ENCODE measurements at places on chromosomes 13 and 19. TPM values are rescaled to one million over a fixed set of nuclear protein-coding genes. Genes with fewer than 3 reads are reported as not detected.

- DNase-seq: no peak
- peaks cover 9% of the 10 kb centered on the region for H3K36me3 ChIP-seq
- no peak overlapping the region for H3K4me3 ChIP-seq
Observed at GRCh38 chr13:21541980-21542379, 62.0 kb downstream of the MICU2 start.

GRCh38 chr19:35786299-35787160, 11.2 kb downstream of the ARHGAP33 start:
- H3K27me3 ChIP-seq: peaks cover 13% of the 10 kb centered on the region
- no peak overlapping the region for H3K27ac ChIP-seq
- no peak for DNase-seq
- peaks cover 7% of the 10 kb centered on the region for H3K36me3 ChIP-seq
- no peak overlapping the region for H3K4me3 ChIP-seq

- H3K4me3 ChIP-seq: no peak overlapping the region
- H3K4me1 ChIP-seq: no peaks in the 10 kb centered on the region
- H3K36me3 ChIP-seq: no peaks in the 10 kb centered on the region
- peaks cover 2% of the 10 kb centered on the region for H3K27me3 ChIP-seq
- no peak for DNase-seq
- H3K27ac ChIP-seq: no peak overlapping the region
Observed at GRCh38 chr13:71359641-71360040, 507.4 kb downstream of the DACH1 start.

GRCh38 chr13:105660561-105660960, 874.9 kb downstream of the EFNB2 start:
- H3K36me3 ChIP-seq: no peaks in the 10 kb centered on the region
- no peaks in the 10 kb centered on the region for H3K4me1 ChIP-seq
- no peak overlapping the region for H3K4me3 ChIP-seq
- H3K27me3 ChIP-seq: no peaks in the 10 kb centered on the region
- DNase-seq: no peak
- no peak overlapping the region for H3K27ac ChIP-seq

F10 gene
- total RNA-seq: 0.23 TPM

SOX1 gene
- total RNA-seq: 1.7 TPM

IGFL3 gene
- not detected for total RNA-seq

GRCh38 chr19:49609499-49610092, 18.6 kb downstream of the PRR12 start:
- H3K4me3 ChIP-seq: no peak overlapping the region
- H3K27ac ChIP-seq: no peak overlapping the region
- DNase-seq: no peak
- H3K4me1 ChIP-seq: no peaks in the 10 kb centered on the region
- peaks cover 12% of the 10 kb centered on the region for H3K36me3 ChIP-seq
- H3K27me3 ChIP-seq: peaks cover 2% of the 10 kb centered on the region

- no peaks in the 10 kb centered on the region for H3K4me1 ChIP-seq
- no peaks in the 10 kb centered on the region for H3K36me3 ChIP-seq
- no peak for DNase-seq
Observed at GRCh38 chr13:89270736-89271135, 1599.6 kb downstream of the SLITRK5 start.

STXBP2 gene
- total RNA-seq: 42.2 TPM

MAST1 gene
- 4.1 TPM for total RNA-seq

- peaks cover 2% of the 10 kb centered on the region for H3K4me1 ChIP-seq
- H3K27me3 ChIP-seq: no peaks in the 10 kb centered on the region
- DNase-seq: no peak
- peaks cover 39% of the 10 kb centered on the region for H3K36me3 ChIP-seq
- no peak overlapping the region for H3K27ac ChIP-seq
Observed at GRCh38 chr19:56304243-56304642, 10.4 kb downstream of the ZSCAN5A start.

RNF225 gene
- not detected for total RNA-seq

GRCh38 chr13:74620308-74620707, 486.1 kb upstream of the KLF12 start:
- peaks cover 12% of the 10 kb centered on the region for H3K4me1 ChIP-seq
- no peak overlapping the region for H3K27ac ChIP-seq
- H3K36me3 ChIP-seq: no peaks in the 10 kb centered on the region

GRCh38 chr13:114157869-114158495, 21.1 kb upstream of the CFAP97D2 start:
- no peaks in the 10 kb centered on the region for H3K36me3 ChIP-seq
- no peak overlapping the region for H3K4me3 ChIP-seq
- H3K4me1 ChIP-seq: peaks cover 5% of the 10 kb centered on the region

- H3K4me1 ChIP-seq: no peaks in the 10 kb centered on the region
- no peaks in the 10 kb centered on the region for H3K36me3 ChIP-seq
- DNase-seq: no peak
- H3K4me3 ChIP-seq: no peak overlapping the region
- no peak overlapping the region for H3K27ac ChIP-seq
Observed at GRCh38 chr19:30824809-30825208, 452.6 kb downstream of the ZNF536 start.

CCDC9 gene
- 28.0 TPM for total RNA-seq

DNA sequence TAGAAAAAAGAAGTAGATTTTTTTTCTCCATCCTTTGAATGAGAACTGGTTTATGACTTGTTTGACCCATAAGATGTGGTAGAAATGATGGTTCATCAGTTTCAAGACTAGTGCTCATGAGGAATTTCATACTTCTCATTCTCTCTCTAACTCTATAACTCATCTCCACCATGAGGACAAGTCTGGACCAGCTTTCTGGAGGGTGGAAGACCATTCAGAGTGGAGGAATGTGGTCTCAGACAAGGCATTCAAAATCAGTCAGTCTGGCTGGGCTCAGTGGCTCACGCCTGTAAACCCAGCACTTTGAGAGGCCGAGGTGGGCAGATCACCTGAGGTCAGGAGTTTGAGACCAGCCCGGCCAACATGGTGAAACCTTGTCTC, 3.5 kb upstream of the EID2 start:
- peaks cover 5% of the 10 kb centered on the region for H3K36me3 ChIP-seq
- H3K27ac ChIP-seq: no peak overlapping the region
- peaks cover 33% of the 10 kb centered on the region for H3K4me1 ChIP-seq
- DNase-seq: no peak

DNA sequence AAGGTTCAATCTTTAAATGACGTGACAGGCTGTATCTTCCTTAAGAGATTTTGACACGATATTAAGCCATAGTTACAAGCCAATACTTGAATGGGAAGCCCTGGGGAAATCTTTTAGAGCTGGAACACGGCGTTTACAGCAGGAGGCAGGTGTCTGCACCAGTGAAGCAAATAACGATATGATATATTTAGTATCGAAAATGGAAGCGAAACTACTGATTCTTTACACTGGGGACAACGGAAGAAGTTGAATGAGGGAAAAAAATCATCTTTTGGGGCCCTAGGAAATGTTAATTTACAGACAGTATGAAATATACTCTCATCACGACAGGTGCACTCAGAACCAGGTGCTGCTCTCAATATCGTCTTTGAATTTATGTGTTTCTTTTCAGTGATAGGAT, 793.9 kb upstream of the PCDH20 start:
- no peak overlapping the region for H3K27ac ChIP-seq
- DNase-seq: no peak
- no peak overlapping the region for H3K4me3 ChIP-seq
- H3K4me1 ChIP-seq: no peaks in the 10 kb centered on the region

GRCh38 chr13:32142956-32143375, 111.4 kb downstream of the FRY start:
- peak overlapping the region; percentile 19 for H3K27ac ChIP-seq
- DNase-seq: peak; percentile 11
- peaks cover 3% of the 10 kb centered on the region for H3K4me1 ChIP-seq

GRCh38 chr13:60012488-60012887, 151.2 kb downstream of the DIAPH3 start:
- peaks cover 6% of the 10 kb centered on the region for H3K4me1 ChIP-seq
- H3K27ac ChIP-seq: no peak overlapping the region
- DNase-seq: no peak

DNA sequence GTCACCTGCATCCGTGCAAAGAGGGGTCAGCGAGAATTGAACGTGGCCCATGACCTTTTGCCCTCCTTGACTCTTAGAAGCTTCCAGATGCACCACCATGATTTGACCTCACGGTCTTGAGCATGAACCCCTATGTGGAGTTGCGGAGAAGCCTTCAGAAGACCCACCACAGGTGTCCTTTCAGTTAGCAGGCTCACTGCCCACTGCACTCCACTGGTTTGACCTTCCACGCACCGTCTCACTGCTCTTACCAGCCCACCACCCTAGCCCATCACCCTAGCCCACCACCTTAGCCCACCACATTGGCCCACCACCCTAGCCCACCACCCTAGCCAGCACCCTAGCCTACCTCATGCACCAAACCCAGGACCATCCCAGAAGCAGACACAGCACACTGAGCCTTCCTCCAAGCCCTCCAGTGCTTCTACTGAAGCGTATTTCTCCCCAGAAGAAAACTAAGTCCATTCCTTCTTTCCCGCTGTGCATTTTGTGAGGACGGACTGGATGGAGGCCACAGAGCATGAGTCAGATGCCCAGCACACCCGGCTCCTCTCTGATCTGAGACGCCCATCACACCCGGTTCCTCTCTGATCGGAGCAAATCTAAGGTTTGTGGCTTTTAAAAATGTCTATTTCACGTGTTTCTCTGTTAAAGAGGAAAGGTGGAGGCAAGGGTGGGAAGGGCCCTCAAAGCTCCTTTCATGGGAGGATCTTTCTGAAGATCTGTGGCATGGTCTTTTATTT, 45.8 kb downstream of the SOX1 start:
- no peak for DNase-seq
- H3K4me1 ChIP-seq: no peaks in the 10 kb centered on the region
- H3K27ac ChIP-seq: no peak overlapping the region
- H3K27me3 ChIP-seq: peaks cover 12% of the 10 kb centered on the region
- H3K36me3 ChIP-seq: no peaks in the 10 kb centered on the region

ZNF135 gene
- total RNA-seq: 1.1 TPM

DNA sequence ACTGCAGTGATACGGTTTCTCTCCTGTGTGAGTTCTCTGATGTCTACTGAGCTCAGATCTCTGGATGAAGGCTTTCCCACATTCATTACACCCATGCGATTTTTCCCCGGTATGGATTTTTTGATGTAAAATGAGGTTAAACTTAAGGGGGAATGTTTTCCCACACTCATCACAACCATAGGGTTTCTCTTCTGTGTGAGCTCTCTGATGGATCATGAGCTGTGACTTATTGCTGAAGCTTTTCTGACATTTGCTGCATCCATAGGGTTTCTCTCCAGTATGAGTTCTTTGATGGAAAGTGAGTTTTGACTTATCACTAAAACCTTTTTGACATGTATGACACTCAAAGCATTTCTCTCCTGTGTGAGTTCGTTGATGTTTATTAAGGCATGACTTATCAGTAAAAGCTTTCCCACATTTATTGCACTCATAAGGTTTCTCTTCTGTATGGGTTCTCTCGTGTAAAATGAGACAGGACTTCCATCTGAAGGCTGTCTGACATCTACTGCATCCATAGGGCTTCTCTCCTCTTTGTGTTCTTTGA, 10.6 kb upstream of the ZNF649 start:
- no peak overlapping the region for H3K27ac ChIP-seq
- peaks cover 1% of the 10 kb centered on the region for H3K27me3 ChIP-seq
- H3K4me1 ChIP-seq: no peaks in the 10 kb centered on the region
- peaks cover 17% of the 10 kb centered on the region for H3K36me3 ChIP-seq

MAP4K1 gene
- 7.5 TPM for total RNA-seq

SLC25A41 gene
- total RNA-seq: 0.23 TPM

GRCh38 chr13:99559560-99559959, 58.3 kb downstream of the TM9SF2 start:
- DNase-seq: no peak
- no peak overlapping the region for H3K27ac ChIP-seq
- no peaks in the 10 kb centered on the region for H3K27me3 ChIP-seq
- H3K4me3 ChIP-seq: no peak overlapping the region

DNA sequence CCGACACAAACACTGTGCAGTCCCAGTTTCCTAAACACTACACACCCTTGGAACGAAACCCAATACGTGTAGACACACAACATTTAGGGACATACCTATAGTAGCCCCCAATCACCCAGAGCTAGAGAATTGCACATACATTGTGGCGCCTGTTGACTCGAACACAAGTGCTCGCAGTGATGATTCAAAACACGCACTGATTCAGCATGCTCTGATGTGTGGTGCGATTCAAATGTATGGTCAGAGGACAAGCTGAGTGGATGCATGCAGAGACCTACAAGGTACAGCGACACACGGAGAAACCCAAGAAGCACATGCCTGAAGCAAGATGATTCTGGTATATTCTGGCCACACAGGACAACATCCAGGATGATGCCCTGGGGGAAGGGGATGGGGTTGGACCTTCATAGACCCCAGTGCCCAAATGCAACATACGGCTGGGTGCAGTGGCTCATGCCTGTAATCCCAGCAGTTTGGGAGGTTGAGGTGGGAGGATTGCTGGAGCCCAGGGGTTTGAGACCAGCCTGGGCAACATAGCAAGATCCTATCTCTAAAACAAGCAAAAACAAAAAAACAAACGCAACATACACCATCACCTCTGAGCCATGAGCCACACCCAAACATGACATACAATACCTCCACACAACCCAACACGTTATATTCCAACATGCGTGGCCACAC, 997 bp upstream of the KCNN4 start:
- H3K4me3 ChIP-seq: peak overlapping the region; percentile 45
- H3K36me3 ChIP-seq: peaks cover 8% of the 10 kb centered on the region
- H3K27me3 ChIP-seq: peaks cover 19% of the 10 kb centered on the region
- H3K27ac ChIP-seq: peak overlapping the region; percentile 54

ZNF473 gene
- total RNA-seq: 10.9 TPM

DNA sequence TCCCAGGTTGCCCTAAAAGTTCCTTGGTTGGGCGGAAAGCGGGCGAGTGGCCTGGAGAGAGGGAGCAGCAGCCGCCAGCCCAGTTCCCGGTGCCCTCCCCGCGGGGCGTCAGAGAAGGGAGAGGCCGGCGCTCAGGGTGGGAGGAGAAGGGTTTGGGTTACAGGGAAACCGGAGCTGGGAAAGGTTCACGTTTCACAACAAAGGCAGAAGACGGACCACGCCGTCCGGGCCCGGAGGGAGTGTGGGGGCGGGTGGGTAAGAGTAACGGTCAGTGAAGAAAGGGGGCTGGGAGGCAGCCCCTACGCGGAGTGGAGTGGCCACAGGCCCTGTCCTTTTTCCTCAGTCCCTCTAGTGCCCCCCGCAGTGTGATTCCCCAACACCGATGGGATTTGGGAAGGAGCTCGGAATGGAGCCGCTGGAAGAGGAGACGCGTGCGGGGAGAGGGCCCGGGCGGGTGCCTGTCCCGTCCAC, 1.6 kb downstream of the SIX5 start:
- H3K27ac ChIP-seq: no peak overlapping the region
- DNase-seq: peak; percentile 56
- peak overlapping the region; percentile 90 for H3K4me3 ChIP-seq
- H3K4me1 ChIP-seq: peaks cover 15% of the 10 kb centered on the region

IFNL1 gene
- total RNA-seq: not detected

USP12 gene
- total RNA-seq: 29.7 TPM

DNA sequence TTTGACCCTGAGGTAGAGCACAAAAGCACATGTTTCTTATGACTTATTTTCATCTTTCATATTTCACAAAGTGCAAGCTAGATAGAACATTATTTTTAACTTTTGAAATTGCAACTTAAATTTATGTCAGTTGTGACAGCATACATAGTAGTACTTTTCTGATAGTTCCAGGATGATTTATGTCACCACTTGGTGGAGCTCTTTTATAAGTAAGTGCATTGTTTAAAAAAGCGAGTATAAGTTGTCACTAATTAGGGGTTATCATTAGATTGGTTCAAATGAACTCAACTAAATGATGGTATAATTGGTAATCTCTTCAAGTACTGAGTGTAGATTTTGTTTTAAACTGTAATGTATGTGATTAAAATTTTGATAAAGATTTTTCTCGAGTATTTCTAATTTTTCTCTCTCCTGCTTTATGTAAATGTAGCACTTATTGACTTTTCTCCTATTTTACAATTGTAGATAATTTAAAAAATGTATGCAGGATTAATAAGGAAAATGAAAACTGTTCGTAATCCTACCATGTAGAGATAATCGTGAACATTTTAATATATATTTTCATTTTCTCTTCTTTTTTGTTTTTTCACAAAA, 31.1 kb downstream of the RB1 start:
- H3K27ac ChIP-seq: no peak overlapping the region
- H3K36me3 ChIP-seq: peaks cover 21% of the 10 kb centered on the region
- no peak overlapping the region for H3K4me3 ChIP-seq
- DNase-seq: no peak
- H3K4me1 ChIP-seq: no peaks in the 10 kb centered on the region
